Esophagus mucosa (tissue), 1 donor: ENCODE measurements at places on chromosomes 4 and X.
A peak's percentile ranks its signal among the peaks of the same experiment; 100 is the strongest.

DNA sequence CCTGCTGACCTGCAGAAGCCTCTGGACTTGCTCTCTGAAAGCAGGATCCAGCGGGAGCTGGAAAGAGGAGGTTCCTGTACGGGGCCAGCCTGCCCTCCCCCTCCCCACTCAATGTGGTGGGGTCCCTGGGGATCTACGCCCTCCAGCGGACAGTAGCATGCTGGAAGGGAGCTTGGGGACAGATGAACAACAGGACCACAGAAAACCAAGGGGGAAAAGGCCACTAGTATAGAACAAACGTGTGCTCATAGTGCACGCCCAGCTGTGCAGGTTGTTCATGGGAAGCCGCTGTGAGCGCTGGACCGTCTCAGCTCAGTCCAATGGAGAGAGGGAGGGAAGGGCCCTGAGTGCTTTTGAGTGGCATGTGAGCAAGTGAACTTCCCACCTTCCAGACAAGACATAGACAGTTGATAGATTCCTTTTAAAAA is 15.8 kb downstream of the HMX1 start:
- no peak for ATAC-seq

- ATAC-seq: peak; percentile 83
Observed at GRCh38 chr4:98658287-98659105, at the start of gene TSPAN5. Gene TSPAN5, minus strand, starts transcription at chr4:98658611.

- ATAC-seq: no peak
Observed at GRCh38 chrX:120350450-120351138, 11.3 kb upstream of the ATP1B4 start.

DNA sequence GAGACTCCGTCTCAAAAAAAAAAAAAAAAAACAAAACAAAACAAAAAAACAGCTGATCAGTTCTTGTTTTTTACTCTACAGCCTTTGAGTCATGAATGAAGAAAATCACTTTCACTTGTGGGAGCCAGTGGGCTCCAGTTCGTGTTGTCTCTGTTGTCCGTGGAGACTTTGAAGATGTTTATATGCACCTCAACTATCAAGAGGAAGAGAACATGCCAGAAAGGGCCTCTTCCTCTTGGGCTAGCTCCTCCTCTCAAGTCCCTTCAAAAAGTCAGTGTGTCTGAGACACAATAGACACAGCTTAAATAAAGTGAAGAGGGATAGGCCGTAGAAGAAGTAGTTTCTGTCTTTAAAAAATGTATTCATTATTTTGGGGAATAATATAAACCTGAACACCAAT is 182.7 kb downstream of the KDR start:
- no peak for ATAC-seq

GRCh38 chr4:147019091-147019490 is 73.4 kb upstream of the TTC29 start:
- peak; percentile 64 for ATAC-seq

DNA sequence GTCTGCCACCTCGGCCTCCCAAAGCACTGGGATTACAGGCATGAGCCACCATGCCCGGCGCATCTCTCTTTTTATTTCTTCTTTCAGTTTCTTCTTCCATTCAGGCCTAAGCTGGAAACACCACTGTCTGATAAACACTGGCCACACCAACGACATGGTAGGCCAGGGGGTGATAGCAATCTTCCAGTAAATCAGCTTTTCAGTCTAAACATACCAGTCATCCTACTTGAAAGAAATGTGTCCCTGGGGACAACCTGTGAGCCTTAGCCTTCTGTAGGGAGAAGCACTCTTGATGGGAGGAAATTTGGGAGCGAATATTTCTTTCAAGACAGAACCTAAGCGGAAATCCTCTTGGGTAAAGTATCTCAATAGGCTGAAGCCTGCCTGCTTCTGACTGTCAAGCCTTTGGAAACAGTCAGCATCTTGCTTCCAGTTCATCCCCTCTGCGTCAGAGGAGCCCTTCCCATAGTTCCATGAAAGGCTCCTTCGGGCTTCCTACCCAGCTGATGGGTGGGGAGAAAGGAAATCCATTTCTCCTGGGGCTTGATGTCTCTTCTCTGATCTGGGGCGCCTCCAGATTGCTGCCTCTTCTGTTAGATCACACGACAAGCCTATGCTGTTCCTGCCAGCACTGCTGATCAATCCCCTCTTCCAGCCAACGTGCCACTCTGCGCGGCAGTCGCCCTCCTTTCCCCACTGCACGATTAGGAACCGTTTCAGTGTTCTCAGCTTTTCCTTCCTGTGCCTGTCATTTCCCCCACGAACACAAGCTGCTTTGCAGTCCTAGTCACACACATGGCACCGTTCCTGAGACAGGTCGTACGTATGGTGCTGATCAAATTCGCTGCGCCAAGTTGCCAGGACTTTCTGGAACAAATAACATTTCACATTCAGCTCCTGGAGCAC is 49.5 kb upstream of the CBR4 start:
- ATAC-seq: no peak

GRCh38 chr4:4269856-4270255 is 20.1 kb downstream of the LYAR start:
- no peak for ATAC-seq

- ATAC-seq: peak; percentile 99
Observed at GRCh38 chr4:82284858-82285805, 88.7 kb downstream of the HNRNPD start.

DNA sequence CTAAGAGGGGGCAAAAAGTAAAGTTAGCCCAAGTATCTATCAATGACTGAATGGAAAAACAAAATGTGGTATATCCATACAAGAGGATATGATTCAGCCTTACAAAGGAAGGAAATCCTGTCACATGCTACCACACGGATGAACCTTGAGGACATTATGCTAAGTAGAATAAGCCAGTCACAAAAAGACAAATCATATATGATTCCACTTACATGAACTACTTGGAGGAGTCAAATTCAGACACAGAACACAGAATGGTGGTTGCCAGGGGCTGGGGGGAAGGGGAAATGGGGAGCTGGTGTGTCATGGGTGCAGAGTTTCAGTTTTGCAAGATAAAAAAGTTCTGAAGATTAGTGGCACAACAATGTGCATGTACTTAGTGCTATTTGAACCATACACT is 101.8 kb downstream of the SH3KBP1 start:
- no peak for ATAC-seq

- no peak for ATAC-seq
Observed at GRCh38 chrX:97026406-97026805, 142.7 kb downstream of the RPA4 start.

GRCh38 chr4:151489462-151490203 is 80.7 kb downstream of the FHIP1A start:
- ATAC-seq: no peak

GRCh38 chr4:184649971-184650855 is 675 bp downstream of the PRIMPOL start:
- ATAC-seq: peak; percentile 19

GRCh38 chrX:68090266-68090665 is 343.0 kb downstream of the OPHN1 start:
- ATAC-seq: no peak

GRCh38 chrX:30649859-30650258 is 3.4 kb upstream of the GK start:
- peak; percentile 57 for ATAC-seq

- ATAC-seq: no peak
Observed at GRCh38 chrX:15947648-15948317, 93.2 kb upstream of the AP1S2 start.

- no peak for ATAC-seq
Observed at GRCh38 chrX:149908308-149908707, 21.1 kb upstream of the HSFX4 start.

- ATAC-seq: no peak
Observed at GRCh38 chr4:48901196-48901595, 5.4 kb downstream of the OCIAD2 start.

DNA sequence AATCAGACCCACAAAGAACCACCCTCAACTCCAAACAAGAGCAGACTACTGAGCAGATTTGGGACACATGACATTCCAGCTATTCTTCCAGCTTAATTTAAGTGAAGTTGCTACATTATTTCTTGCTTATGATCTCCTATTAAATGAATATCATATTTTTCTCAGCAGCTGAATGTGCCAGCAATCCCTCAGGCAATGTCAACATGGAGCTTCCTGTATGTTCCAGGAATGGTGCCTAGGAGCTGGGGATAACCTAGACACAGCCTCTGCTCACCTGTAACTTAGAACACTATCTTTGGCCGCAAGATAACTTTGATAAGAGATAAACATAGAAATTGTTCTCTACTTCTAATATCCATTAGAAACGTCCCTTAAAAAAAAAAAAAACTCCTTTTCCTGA is 274.4 kb upstream of the RASGEF1B start:
- no peak for ATAC-seq

DNA sequence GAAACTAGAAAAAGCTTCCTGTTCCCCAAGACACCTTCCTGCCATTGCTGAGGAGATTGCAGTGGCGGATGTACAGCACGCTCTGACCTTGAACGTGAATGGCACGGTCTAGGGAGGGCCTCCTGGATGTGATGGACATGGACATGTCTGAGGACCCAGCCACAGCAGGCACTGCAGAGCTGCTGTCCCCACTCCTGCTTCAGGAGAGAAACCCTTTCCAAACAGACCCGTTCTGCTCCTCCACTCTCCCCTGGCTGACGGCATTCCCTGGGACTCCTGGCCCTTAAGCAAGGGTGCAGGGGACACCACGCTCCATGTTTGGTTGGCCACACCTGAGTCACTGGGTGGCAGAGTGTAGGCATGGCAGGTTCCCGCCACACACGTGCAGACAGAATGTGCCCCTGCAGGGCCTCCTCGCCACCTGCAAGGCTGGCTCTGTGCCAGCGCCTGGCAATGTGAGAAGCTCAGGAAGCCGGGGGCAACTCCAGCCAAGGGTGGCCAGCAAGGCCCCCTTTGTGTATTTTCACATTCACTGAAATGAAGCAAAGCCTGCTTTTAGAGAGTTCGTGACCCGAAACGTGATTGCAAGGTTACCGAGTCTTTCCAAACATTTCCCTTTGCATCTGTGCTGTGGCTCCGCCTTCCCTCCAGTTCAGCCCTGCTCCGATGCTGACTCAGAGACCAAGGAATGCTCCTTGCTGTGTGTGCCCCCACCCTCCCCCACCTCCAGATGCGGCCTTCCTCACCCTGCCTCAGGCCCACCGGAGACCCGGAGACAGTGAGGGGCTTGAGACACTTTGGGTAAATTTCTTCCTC is 46.1 kb downstream of the HTRA3 start:
- peak; percentile 77 for ATAC-seq

DNA sequence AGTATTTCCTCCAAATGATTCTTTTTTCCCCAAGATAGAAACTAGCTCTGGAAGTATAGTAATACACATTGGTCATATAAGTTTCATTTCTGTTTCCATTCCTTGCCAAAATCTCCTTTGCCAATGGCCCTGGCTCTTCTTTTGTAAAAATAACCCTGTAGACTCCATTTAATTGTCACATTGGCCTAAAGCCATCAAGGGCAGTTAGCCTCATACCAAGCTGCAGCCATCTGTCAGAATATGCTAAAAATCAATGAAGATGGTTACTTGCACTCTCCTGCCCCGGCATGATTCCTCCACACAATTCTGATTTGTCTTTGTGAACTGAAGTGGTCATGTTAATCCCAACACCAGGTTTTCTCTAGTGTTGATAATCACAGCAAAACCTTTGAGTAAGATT is 380.5 kb downstream of the SH2D1A start:
- no peak for ATAC-seq

- ATAC-seq: no peak
Observed at GRCh38 chrX:110114260-110114776, 111.4 kb downstream of the TMEM164 start.

DNA sequence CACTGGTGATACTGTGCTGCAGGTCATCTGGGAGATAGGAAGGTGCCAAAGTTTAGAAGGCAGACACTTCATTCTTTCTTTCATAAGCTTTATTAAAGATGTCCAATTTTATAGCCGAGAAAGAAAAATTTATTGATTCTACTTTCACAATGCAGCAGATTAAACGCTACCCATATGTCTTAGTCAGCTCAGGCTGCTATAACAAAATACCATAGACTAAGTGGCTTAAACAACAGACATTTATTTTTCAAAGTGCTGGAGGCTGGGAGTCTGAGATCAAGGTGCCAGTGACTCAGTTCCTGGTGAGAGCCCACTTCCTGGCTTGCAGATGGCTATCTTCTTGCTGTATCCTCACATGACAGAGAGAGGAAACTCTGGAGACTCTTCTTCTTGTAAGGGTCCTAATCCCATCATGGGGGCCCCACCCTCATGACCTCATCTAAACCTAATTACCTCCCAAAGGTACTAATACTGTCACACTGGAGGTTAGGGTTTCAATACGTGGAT is 33.4 kb upstream of the KLHL34 start:
- no peak for ATAC-seq

- ATAC-seq: no peak
Observed at GRCh38 chrX:40065296-40066046, 32.3 kb downstream of the BCOR start.

DNA sequence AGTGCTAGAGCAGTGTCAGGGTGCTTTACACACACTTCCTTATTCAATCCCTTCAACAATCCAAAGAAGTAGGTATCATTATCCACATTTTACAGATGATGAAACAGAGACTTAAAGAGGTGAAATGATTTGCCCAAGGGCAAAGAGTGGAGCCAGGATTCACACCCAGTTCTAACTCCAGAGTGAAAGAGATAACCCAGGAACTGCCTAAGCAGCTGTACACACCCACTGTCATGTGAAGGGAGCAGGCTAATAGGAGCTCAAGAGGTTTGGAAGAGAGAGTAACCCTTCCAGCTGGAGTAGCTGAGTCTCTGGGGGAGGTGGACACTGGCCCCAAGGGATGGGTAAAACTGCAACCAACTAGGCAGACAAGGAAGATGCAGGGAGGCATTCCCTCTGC is 92.5 kb downstream of the FBXL5 start:
- peak; percentile 69 for ATAC-seq

DNA sequence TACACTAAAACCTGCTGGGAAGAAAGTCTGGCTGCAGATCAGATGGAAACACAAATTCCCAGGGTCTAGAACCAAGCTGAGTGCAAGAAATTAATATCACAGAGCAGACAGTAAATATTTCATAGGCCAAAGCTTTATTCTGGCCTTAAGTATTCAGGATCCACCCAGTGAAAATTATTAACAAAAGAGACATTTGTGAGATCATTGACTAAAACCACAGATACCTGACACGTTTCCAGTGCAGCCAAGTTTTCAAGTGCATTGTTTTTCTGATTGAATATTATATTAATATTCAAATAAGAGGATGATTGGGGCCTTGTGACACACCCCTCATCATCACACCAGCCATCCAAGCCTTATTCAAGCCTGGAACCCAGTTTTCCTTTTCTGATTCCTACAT is 10.3 kb downstream of the ELOVL6 start:
- no peak for ATAC-seq

DNA sequence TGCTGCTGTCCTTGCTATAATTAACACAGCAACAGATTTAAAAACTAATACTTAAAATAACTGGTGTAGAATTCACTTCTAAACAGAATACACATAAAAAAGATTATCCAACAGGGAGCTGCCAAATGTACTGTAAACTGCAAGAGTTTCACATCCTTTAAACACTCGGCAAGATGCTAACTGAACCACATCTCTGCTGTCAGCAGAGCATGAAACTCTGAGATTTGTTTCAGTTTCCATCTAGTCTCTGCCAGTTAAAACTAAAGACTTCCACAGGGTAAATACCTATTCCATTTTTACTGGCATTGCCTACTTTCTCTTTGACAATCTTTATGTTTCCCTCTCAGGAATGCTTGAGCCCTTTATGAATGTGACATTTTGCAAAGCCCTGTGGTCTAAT is 127.7 kb downstream of the SLC7A11 start:
- ATAC-seq: no peak

- no peak for ATAC-seq
Observed at GRCh38 chrX:6446582-6446981, 88.3 kb downstream of the VCX3A start.
